ENCODE measurements at places on chromosomes 3 and 15.
A peak's percentile ranks its signal among the peaks of the same experiment; 100 is the strongest.

- DNase-seq = no peak
These were observed 501 bp downstream of the NDN start for GRCh38 chr15:23686466-23687142.

DNA sequence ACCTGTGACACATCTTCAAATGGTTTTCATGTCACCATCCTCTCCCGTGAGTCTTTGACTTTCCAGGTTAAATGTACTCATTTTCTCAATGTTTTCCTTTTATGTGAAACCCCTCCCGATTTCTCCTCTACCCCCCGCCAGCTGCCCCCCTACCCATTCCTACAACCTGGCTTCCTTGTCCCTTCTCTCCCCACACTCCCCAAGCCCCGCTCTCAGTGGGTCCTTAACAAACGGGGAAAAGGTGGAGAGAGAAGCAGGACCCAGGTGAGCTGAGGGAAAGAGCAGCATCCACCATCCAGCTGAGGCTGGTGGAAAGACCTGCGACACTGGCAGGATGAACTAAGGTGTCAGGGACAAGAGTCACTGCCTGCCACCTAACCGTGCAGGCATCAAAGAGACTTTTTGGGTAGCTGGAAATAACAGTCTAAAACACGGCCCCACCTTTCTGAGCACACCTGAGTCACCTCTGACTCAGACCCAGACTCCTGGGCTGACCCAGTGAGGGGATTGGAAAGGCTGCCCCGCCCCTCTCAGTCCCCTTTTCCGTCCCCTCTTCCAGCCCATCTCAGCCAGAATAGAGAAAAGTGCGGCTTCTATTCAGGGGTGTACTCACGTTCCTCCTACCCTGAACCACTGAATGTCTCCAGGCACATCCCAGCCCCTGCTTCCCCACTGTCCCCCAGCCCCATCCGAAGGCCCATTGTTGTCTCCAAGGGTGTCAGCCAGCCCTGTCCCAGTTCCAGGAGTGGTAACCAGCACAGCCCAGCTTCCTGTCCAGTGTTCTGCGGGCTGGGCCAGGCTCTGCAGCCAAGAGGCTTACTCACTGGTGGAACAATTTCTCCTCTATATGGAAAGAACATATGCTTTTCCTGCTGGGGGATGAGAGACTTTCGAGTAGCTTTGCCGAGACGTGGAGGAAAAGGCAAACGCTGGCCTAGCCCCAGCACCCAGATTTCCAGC is 20.4 kb downstream of the ISG20 start:
- no peak for DNase-seq

DNA sequence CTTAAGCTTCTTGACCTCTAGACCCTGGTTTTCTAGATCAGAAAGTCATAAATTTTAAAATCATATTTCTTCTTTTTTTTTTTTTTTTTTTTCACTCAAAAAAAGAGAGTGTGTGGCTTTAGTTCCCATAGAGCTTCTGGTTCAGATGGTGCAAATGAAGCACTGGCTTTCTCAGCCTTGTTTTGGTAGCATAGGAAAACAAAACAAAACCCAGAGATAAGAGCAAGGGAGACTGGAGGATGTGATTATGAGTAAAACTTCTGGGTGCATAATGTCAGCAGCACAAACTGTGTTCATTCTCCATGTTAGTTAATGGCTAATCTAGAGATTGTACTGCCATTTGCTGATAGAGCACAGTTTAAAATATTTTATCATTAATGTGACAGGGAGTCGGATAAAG is 55.4 kb downstream of the RARB start:
- no peak for DNase-seq

- no peak for DNase-seq
These were observed 5.9 kb upstream of the TMEM115 start for GRCh38 chr3:50365080-50365841.

GRCh38 chr3:142664311-142664710 is 59.5 kb upstream of the TRPC1 start:
- DNase-seq = no peak

DNA sequence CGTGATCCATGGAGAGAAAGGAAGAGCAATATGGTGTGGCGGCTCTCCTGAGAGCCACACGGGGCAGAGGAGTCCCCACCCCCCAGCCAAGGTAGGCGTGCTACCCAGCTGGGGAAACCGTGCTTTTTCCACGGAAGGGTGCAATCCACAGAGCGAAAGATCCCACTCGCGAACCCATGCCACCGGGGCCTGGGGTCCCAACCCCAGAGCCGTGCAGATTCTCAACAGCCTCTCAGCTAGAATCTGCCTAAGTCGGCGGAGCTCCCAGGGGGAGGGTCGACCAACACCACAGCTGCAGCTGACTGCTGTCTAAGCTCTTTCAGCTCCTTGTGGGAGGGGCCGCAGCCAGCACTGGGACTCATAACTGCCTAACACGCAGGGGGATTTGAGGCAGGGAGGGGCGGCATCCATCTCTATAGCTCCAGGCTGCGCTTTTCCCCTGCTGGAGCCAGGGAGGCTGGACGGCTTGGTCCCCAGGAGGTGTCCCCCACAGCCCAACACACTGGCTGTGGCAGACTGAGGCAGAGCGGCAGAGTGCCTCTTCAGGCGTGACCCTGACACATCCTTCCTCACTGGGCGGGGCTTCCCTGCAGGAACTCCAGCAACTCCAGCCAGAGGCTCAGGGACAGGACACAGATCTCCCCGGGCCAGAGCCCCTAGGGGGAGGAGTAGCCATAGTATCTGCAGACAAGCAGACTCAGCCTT is 107.6 kb upstream of the ZBTB20 start:
- no peak for DNase-seq

DNA sequence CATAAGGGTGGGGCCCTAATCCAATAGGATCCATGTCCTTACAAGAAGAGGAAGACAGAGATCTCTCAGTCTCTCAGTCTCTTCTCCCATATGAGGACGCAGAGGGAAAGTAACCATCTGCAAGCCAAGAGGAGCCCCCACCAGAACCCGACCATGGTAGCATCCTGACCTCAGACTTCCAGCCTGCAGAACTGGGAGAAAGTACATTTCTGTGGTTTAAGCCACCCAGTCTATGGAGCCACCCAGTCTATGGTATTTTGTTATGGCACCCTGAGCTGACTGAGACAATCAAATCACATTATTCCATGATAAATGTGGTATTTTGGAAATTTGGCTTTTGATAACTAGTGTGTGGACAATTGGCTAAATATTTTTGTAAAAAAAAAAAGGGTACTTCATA is 101.5 kb upstream of the TMC3 start:
- no peak for DNase-seq

- no peak for DNase-seq
These were observed 19.2 kb upstream of the SOX2 start for GRCh38 chr3:181692311-181693145.

- DNase-seq = no peak
These were observed 43.1 kb upstream of the ZNF774 start for GRCh38 chr15:90309020-90309419.

DNA sequence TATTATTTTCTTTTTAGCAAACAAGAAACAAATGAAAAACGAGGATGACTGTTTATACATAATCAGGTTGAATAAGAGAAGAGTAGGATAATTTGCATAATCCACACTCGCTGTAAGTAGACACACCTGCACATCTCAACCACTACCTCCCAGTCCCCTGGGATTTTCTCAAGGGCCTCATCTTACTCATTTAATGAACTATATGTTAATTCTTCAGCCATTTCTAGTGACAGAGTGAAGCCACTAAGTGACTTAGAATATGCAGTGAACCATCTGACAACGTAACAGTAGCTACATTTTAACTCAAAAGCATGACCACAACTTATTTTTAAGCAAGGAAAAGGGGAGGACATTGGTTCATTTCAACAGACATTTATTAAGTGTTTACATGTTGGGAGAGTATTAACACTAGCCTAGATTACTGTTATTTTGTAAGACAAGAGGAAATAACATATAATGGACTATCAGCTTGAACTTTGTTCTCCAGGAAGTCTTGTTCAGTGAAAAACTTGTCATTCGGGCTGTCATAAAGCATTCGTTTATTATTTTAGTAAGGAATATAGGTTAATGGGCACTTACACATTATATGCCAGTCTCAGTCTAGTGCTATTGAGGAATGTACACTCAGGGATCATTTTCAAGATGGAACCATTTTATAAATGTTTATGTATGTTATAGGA is 173.0 kb upstream of the ROBO2 start:
- DNase-seq = no peak

- DNase-seq = no peak
These were observed 118.4 kb upstream of the SPRED1 start for GRCh38 chr15:38134252-38134651.

DNA sequence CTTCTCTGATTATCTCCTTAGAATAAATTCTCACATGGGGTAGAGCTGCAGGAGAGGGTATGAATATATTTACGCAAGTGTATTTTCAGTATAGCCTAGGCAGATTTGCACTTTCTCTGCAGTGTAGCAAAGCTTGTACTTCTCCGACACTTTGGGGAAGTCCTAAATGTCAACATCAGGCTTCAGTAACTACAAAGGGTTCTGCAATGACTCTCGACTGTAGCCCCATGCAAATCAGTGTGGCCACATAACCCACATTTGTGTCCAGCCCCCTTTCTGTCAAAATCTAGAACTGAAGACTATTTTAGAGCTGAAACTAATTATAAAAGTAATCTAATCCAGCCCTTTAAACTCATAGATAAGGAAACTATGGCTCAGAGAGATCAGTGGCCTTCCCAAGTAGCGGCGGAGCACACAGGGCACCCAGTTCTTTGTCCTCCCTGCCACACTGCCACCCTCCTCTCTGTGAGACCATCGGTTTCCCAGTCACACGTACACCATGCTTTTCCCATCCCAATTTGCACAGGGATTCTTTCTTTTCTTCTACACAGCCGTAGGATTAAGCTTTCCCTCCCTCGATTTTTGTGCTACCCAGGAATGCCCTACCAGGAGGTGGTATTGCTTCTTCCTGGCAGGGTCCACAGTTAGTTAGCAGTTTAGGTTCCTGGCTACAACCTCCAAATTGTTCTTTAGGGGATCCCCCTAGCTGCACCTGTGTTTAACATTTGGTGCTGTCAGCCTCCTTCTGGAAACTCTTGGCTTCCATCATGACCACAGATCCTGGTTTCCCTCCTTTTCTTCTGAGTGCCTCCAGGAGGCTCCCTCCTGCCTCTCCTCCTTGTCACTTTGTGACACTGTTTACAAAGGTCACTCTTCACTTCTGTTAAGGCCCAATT is 22.9 kb downstream of the MRAS start:
- no peak for DNase-seq

GRCh38 chr3:140854961-140855360 is 86.7 kb upstream of the SLC25A36 start:
- DNase-seq = no peak

- no peak for DNase-seq
These were observed 38.6 kb upstream of the TTC14 start for GRCh38 chr3:180563406-180563805.

DNA sequence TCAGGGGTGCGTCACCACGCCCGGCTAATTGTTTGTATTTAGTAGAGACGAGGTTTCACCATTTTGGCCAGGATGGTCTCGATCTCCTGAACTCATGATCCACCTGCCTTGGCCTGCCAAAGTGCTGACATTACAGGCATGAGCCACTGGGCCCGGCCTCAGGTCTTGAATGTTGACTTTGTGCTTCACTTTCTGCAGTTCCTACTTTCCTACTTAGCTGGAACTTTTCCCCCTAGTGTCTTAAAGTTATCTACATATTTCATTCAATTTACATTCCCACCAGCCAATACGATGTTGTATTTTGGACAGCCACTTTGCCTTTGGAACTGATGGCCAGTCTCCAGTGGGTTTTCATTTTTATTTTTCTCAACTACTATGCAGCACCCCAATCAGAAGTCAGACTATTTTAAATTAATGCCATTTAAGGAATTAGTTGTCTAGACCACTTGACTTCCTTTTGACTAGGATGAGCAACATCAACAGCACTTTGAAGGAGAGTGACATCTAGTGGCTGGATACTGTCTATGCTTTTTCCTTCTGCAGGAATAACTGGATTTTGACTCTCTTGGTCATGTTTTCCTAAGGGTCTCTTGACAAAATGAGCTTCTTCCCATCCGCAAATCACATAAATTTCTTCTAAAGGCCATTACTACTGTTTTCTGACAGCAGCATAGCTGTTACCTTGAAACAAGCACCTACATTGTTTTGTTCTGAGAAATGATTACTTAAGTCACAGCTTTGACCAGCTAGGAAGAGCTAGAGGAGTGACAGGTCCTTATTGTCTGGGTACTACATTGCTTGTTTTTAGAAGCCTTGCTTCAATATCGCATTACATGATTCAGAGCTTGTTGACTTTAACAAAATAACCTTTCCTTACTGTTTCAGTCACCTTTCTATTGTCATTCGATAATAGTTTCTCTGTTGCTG is 140.2 kb downstream of the ITPR1 start:
- peak; percentile 6 for DNase-seq

DNA sequence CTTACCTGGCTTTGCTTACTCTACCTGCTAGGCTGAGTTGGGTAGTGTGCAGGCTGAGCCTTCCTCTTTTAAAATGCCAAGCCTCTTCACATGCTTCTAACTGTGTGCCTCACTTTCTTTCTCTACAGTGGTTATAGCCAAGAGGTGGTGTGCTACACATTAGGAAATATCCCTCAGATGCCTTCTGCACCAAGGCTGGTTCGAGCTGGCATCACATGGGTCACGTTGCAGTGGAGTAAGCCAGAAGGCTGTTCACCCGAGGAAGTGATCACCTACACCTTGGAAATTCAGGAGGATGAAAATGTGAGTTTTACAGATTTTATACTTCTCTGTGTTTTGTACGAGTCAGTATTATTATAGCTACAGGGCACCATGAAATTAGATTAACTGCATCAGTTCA is 117.8 kb downstream of the GHSR start:
- DNase-seq = no peak

DNA sequence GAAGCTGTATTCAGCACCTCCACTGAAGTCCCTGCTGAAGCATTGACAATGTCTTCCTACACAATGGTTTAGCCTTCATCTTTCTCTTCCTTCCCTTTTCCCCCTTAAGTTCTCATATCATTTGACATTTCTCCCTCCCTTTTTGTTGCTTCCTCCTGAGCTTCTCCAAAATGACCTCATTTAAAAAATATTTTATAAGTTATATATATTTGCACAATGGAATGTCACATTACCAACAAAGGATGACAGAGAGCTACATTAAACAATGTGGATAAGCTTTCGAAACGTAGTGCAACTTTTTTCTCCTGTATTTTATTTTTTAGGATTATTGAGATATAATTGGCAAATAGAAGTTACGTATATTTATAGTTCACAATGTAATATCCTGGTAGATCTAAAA is 13.2 kb upstream of the DLG1 start:
- DNase-seq = no peak

- no peak for DNase-seq
These were observed 88.9 kb upstream of the NEDD4 start for GRCh38 chr15:56082263-56082761.

- DNase-seq = no peak
These were observed 269.8 kb upstream of the ADAMTS9 start for GRCh38 chr3:64957408-64958198.

DNA sequence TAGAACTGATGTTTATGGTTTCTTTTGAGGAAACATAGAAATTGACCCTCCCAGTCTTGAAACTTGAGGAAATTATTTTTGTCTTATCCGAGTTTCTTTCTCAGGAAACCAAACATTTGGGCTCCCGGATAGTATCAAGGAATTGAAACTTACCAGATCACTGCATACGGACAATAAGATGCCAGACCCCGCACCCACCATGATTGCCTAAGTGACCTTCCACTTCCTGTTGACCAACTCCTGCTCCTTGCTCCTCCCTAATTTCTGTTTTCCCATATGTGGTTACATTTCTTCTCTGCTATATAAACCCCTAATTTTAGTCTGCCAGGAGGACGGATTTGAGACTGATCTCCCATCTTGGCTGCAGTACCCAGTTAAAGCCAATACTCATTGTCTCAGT is 118.4 kb upstream of the TPRG1 start:
- no peak for DNase-seq
